ENCODE measurements at places on chromosomes 2 and 18.

DNA sequence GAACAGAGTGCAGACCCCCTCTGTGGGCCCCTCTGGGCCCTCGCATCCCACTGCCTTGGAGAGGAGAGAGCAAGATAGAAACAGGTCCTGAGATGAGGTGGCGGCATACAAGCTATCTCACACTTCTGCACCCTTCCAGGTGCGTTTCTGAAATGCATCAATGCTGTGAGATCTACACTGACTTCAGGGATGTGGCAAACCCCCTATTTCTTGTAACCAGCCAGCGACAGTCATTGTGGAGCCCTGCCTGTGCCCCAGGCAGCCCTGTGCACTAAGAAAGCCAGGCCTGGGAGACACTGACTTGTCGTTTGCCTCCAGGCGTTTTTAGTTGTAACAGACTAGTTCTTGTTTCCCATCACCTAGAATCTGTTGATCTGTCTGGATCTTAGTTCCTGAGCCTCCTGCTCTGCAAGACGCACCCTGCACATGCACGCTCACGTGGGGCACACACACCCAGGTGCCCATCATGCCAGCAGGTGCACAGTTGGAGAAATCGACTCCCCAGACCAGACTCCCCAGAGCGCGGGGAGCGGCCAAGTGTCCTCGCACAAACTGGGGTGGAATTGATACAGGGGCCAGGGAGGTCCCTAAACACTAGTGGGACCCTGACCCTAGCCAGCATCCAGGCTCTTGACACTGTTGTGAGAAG lies 238.0 kb downstream of the FAM210A start:
- DNase-seq: no peak

- DNase-seq: no peak
Observed at GRCh38 chr2:226553333-226553732, 246.3 kb downstream of the IRS1 start.

- DNase-seq: no peak
Observed at GRCh38 chr18:36398419-36398818, 100.9 kb downstream of the FHOD3 start.

DNA sequence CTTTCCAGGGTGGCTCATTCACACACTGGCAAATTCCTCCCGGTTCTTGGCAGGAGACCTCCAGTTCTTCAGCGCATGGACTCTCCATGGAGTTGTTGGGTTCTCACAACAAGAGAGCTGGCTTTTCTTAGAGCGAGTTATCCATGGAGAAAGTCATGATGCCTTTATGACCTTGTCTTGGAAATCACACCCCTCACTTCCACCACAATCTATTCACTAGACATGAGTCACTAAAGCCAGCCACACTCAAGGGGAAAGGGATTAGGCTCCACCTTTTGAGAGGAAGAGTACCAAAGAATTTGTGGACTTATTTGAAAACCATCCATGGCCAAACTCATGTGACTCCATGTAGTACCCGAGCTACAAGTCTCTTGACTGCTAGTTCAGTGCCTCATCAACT lies 160.5 kb downstream of the SETBP1 start:
- no peak for DNase-seq

DNA sequence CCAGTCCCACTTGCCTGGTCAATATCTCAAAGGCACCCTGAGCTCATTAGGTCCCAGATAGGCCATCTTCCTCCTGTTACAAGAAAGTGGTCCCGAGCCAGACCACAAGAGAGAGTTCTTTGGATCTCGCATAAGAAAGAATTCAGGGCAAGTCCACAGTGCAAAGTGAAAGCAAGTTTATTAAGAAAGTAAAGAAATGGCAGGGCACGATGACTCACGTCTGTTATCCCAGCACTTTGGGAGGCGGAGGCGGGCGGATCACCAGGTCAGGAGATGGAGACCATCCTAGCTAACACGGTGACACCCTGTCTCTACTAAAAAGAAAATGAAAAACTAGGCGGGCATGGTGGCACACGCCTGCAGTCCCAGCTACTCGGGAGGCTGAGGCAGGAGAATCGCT lies 10.8 kb upstream of the SMAD7 start:
- no peak for DNase-seq

DNA sequence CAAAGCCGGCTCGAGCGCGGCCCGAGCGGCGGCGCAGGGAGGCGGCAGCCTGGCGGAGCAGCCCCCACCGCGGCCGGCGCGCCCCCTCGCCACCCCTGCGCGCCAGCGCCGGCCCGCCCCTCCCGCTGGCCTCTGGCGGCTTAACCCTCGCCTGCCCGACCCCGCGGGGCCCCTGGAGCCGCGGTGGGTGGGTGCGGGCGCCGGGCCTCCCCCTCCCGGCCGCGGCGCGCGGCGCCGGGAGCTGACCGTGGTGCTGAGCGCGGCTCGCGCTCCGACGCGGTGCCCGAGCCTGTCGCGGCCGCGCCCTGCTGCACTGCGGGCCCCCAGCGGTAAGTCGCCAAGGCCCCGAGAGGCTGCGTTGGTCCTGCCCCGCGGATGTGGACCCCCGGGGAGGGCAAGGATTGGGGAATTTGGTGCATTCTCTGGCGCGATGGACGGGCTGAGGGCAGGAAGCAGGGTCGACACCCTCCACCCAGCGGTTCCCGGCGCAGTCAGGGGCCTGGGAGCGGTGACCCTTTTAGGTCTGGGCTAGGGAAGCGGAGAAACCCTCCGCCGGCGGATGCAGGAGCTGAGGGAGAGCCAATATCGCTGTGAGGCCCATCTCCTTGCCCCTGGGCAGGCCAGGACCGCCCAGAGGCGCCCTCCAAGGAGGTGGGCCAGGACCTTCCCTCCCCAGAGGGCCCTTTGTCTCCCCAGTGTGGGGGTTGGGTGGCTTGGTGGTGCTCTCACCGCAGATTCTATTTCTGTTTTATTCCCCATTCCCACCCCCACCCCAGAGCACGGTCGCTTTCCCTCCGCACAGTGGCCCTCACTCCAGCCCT lies 923 bp downstream of the AMER3 start:
- no peak for DNase-seq

- DNase-seq: no peak
Observed at GRCh38 chr2:111667001-111667400, 217.0 kb downstream of the ANAPC1 start.

DNA sequence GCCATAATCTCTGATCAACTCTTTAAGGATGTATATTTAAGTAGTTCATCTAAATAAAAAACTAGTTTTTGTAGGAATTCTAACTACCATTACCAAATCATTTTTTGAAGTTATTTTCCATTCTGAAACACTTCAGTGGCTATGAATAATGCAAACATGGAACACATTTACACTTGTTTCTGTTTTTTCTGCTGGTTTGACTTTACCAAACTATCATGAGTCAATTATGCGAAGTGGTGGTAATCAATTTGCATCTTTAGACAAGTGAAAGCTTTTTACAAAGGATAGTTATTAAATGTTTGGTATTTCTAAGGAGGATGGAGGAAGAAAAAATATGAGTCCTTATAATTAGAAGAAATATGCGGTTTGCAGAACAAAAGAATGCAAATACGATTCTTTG lies 202.0 kb upstream of the MMADHC start:
- no peak for DNase-seq

DNA sequence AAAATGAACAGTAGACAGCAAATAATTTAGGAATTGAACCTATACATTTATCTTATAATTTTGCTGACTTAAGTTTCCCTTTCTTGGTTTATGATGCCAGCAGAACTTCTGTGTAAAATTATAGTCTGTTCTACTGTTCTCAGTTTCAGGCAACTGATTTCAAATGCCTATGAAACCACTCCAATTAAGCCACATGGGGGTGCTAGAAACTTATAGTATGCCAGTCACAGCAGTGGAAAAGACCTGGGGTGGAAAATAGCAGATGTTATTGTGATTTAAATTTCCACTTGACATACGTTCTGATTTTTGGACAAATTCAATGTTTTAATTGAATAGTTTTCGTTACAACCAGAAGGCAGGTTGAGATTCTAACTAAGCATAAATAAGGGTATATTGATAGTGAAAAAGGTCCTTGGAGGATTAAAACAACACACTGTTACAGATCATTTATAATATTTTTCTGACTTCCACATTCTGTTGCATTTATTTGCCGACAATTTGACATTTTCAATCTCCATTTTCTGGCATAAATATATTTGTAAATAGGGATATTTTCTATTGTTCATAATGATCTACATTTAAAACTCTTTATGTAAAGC lies 61.4 kb downstream of the CPS1 start:
- DNase-seq: peak; percentile 9

- DNase-seq: no peak
Observed at GRCh38 chr2:20143263-20143662, 81.7 kb downstream of the SDC1 start.

DNA sequence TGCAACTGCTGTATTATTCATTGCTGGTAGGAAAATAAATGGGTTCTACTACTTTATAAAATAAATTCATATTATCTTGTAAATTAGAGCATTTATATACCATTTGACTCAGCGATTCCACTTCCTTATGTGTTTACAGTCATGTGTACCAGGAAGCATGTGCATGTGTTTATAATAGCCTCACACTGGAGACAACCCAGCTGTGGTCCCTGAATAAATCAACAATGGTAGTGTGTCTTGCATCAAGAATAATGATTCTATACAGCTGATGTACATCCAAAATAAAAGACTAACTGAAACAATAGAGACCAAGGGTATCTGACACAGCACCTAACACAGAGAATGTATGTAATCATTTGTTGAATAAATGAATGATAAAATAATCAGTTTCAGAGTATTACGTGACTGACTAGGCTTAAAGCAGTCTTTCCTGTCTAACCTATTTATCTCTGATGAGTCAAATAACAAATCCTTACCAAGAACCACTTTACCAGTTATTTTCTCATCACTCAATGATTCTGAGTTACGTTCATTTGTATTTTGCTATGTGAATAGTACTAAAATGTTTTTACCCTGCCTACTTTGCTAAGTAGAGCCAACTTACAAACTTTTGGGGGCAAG lies 216.8 kb downstream of the UBE2E3 start:
- no peak for DNase-seq

DNA sequence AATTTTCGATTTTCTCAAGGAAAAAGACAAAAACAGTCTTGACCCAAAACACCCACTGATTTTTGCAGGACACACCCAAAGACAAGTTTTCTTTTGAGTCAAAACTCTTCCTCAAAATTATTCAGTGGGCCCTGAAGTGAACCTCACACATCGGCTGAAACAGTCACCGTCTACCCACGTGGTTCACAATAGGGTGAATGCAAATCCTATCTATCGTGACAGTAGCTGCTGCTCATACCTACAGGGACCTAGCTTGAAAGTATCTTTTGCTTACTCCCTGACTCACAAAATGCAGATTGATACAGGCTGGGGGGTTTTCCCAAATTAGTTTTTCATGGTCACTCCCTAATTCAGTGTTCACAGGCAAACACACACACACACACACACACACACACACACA lies 10.7 kb upstream of the CD226 start:
- DNase-seq: no peak

GRCh38 chr2:173914055-173914927 lies 50.9 kb downstream of the SP3 start:
- DNase-seq: no peak

DNA sequence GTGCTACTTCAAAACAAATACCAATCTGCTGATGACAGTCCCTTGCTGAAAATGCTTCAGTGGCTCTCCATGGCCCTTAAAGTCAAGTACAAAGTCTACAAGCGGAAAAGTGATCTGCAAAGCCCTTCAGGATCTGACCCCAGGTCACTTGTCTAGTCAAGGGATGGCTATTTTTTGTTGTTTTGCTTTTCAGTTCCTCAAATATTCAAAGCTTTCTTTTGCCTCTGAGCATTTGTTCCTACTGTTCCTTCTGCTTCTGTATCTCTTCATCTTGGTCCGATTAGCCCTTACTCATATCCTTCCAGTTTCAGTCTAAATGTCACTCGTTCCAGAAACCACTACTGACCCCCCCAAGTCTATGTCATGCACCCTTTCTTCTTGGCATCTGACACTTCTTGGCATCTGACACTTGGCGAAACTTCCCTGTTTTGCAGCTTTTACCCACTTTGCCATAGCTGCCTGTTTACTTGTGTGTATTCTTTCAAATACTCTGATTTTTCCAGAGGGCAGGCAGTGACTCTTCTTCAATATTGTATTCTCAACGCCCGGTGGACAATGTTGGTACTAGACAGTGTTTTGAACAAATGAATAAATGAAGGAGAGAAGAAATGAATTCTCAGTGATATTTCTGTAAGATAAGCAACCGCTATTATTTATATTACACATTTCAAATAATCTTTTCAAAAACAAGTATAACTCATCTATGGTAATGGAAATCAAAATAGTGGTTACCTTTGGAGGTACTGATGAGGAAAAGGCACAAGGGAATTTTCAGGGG lies 175.9 kb upstream of the FN1 start:
- no peak for DNase-seq

DNA sequence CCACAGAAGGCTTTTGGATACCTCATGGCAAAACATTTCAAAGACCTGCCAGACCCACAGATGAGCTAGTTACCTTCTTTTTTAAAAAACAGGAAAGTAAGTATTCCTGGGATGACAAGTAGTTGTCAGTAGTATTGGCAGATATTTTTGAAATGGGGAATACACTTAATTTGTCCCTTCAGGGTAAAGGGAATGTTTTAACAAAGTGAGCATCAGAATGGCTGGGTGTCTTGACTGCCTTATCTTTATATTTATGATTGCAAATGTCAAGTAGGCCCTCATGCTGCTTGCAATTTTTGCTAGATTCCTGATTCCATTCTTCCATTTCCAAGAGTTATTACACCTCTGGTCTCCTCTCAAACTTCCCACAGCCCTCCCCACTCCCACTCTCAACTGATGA lies 4.9 kb upstream of the TAF1B start:
- DNase-seq: no peak

DNA sequence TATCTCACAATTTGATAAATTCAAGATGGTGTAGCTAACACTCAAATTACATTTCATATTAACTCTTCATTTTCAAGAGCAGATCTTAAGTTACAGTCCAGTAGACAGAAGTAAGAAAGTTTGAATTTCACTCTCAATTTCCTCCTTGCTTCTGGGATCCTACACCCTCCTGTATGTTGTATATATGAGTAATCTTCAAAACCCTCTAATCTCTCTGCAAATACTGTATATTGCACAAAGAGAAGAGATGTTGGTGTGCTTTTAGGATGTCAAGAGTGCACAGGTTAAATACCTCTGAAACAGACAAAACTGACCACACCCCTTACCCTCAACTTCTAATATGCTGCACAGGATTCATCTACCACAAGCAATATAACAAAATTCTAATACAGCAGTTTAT lies 6.7 kb downstream of the CHST9 start:
- no peak for DNase-seq

GRCh38 chr2:69618362-69618761 lies 25.2 kb downstream of the AAK1 start:
- no peak for DNase-seq

- no peak for DNase-seq
Observed at GRCh38 chr2:164523726-164524125, 97.6 kb downstream of the GRB14 start.

- DNase-seq: no peak
Observed at GRCh38 chr2:225573603-225574002, 174.1 kb downstream of the NYAP2 start.

DNA sequence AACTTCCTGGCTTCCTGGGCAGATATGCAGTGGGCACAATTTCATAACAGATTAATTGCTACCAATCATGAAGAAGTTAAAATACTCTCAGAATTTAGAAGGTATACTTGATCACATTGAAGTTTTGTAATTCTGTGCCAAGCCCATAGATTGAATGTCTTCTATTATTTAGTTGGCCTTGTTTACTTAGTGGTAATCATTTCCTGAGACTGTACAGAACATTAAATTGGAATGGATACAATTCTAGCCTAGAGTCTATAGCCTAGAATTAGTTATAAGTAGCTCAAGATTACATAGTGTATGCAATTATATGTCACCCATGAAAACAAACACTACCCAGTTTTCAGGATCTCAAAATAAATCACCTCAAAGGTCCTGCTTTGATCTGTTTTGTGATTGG lies 615.8 kb downstream of the XIRP2 start:
- DNase-seq: no peak

GRCh38 chr2:20235655-20236305 lies 10.8 kb upstream of the SDC1 start:
- no peak for DNase-seq

Data from smooth muscle cell of the brain vasculature (primary cell).